Endothelial cell of umbilical vein (primary cell): ENCODE measurements at places on chromosomes 5 and 9. TPM values are rescaled to one million over a fixed set of nuclear protein-coding genes. Genes with fewer than 3 reads are reported as not detected.

GRCh38 chr9:123527981-123528380, 172.0 kb downstream of the CRB2 start:
- DNase-seq = no peak

- DNase-seq = no peak
Observed at GRCh38 chr9:114371343-114371944, 16.3 kb downstream of the AKNA start.

The GFI1B gene
- polyA plus RNA-seq = 0.04 TPM in 1 of 2 replicates, not detected in the other

DNA sequence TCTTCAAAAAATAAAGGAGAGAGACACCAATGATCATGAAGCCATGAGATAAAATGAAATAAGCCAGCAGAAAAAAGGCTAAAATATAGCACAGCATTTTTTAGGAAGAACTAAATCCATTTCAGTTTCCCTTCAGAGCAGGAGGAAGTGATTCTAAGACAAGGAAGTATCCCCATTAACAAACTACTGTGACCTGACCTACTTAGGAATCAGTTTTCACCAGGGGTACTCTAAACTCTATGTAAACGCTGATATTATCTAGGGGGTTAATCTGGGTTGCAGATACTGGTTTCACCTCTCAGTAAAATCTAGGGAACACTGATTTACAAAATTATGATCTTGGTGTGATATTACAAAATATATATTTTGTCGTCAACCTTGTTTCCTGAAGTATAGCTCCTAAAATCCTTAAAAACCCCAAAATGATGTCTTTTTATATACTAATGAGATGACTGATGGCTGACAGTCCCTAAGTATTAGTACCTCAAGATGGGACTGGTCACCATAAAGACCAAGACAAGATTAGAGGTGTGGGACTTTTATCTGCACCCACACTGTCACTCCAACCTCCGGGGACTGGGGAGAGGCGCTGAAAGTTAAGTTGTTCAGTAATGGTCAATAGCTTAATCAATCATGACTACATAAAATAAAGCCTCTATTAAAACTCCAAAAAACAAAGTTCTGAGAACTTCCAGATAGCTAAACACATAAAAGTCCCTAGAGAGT, 2.9 kb upstream of the FNBP1 start:
- DNase-seq = no peak

DNA sequence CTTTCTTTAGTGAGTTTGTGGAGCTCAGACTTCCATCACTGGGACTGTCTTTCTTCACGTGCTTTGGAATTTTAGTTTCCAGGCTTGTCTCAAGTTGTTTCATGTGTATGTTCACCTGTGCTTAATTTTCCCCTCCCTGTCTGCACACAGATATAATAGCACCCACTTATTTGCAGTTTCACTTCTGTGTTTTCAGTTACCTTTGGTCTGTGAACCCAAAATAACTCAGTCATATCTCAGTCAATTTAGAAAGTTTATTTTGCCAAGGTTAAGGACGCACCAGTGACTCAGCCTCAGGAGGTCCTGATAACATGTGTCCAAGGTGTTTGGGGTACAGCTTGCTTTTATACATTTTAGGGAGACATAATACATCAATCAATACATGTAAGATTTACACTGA, 330.4 kb downstream of the ICE1 start:
- DNase-seq = no peak

The SPAAR gene
- polyA plus RNA-seq = 20.8 and 23.0 TPM in 2 replicates

DNA sequence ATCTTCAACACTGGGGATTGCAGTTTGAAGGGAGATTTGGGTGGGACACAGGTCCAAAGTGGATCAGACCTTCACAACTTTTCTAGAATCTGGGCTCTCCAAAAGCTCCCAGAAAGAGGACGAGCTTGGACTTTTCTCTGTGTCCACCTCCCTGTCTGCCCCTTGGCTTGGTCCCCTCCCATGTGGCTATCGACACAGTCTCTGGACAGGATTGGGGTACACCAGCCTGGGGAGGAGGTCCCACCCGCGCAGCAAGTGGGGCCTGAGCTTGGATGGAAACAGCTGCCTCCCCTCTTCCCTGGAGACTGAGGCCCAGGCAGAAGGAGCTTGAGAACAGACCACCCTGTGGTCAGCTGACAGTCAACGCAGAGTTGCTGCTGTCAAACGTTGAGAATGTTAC, 84.6 kb upstream of the FCN1 start:
- DNase-seq = no peak

GRCh38 chr9:21813575-21814473, 11.4 kb downstream of the MTAP start:
- peak; percentile 85 for DNase-seq

The LOX gene
- polyA plus RNA-seq = 39.0 and 43.5 TPM in 2 replicates

- no peak for DNase-seq
Observed at GRCh38 chr5:64707191-64707590, 16.9 kb downstream of the SHISAL2B start.

The INSYN2B gene
- polyA plus RNA-seq = 12.6 and 17.1 TPM in 2 replicates

GRCh38 chr5:97121848-97122247, 20.6 kb downstream of the LIX1 start:
- DNase-seq = no peak

The FAM78A gene
- 37.4 and 45.9 TPM in 2 replicates for polyA plus RNA-seq

The PCDHB9 gene
- polyA plus RNA-seq = 0.14 and 0.29 TPM in 2 replicates

GRCh38 chr5:77210091-77210963, at the start of gene PDE8B:
PDE8B (plus strand) TSS chr5:77210680; CDS start chr5:77210926, 246 bp downstream.
- no peak for DNase-seq

The FSTL4 gene
- 0.18 and 0.21 TPM in 2 replicates for polyA plus RNA-seq
